Right lung (tissue), 10 donors: ENCODE measurements at places on chromosomes 16 and 17.
A peak's percentile ranks its signal among the peaks of the same experiment; 100 is the strongest.

- DNase-seq: no peak
Observed at GRCh38 chr17:28398280-28398981, 7.6 kb downstream of the SLC46A1 start.

GRCh38 chr16:84391151-84392030 is 23.1 kb downstream of the ATP2C2 start:
- no peak for DNase-seq

- DNase-seq: no peak
Observed at GRCh38 chr17:46010597-46011186, 11.6 kb downstream of the STH start.

DNA sequence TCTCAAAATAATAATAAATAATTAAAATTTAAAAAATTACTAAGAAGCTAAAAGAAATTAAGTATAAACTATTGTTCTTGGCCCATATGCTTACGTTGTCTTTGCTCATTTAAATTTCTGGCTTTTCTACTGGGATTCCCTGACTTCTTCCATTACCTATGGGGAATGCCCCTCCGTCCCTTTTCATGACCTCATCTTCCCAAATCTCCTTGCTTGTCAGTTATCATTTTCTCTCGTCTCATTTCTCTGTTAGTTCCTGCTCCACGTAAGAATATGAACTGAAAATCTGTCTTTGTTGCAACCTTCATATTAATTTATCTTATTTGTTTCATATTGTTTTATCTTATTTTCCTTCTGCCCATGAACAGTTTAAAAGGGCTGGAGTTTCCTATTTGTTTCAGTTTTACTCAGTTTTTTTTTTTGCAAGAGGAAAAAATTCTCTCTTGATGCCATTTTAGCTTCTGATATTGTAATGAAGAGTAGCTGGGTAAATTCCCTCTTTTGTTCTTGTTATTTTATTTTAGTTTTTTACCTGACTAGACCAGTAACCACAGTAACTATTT is 2.5 kb upstream of the DNAJA2 start:
- DNase-seq: no peak

DNA sequence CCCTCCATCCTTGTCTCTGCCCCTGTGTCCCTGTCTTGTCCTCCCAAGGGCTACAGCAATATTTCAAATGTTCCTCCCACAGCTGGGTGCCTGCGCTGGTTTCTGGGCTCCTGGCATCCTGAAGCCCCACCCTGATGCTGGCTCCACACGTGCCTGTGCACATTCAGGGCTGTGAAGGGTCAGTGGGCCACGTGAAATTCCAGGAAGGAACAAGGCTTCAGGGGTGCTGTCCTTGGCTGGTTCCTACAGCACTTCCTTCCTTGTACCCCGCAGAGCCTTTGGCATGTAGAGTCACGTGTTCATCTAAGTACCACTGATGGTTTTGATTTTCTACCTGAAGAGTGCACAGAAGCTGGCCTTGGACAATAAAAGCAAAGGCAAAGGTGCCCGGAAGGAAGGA is 57.7 kb upstream of the NLK start:
- DNase-seq: no peak

GRCh38 chr17:77898521-77899434 is 59.7 kb upstream of the TNRC6C start:
- DNase-seq: no peak

GRCh38 chr17:82863941-82864712 is 24.3 kb upstream of the ZNF750 start:
- no peak for DNase-seq

DNA sequence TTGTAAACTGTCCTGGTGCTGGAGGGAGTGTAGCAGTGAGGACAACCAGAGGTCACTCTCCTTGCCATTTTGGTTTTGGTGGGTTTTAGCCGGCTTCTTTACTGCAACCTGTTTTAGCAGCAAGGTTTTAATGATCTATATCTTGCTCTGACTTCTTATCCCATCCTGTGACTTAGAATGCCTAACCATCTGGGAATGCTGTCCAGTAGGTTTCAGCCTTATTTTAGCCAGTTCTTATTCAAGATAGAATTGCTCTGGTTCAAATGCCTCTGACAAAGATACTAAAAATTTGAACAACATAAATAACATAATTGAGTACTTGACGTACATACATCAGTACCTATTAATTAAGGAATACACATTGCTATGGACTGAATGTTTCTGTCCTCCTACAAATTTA is 93.3 kb upstream of the TOM1L1 start:
- no peak for DNase-seq

- peak; percentile 52 for DNase-seq
Observed at GRCh38 chr17:61551255-61551742, 39.7 kb downstream of the NACA2 start.

- DNase-seq: no peak
Observed at GRCh38 chr17:37735165-37735564, 9.7 kb downstream of the HNF1B start.

- no peak for DNase-seq
Observed at GRCh38 chr16:55634193-55634592, 21.6 kb upstream of the SLC6A2 start.

DNA sequence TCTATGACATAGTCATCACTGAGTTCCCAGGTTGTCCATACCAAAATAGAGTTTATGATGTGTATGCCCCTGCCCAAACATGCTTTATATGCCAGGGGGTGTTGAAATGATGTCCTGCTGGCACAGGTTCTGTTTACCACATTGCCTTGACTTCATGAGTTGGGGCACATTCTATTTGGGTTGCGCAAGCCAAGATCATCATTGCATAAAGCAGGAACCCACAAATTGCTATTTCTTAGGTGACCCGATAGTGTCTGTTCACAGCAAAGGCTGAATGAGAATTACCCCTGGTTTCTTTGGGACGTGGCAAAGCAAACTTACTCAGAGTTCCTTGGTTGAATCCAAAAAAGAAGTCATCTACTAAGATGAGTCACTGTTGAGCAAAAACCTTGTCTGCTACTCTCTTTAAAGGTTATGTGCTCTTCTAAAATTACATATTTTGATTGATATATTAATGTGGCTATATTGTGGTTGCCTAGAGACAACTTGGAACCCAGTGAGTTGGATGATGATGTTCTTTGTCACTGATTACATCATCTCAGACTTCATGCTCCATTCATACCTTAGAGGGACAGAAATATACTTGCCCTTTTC is 912.6 kb upstream of the SOX9 start:
- DNase-seq: no peak

- no peak for DNase-seq
Observed at GRCh38 chr17:82213251-82214011, 789 bp upstream of the CCDC57 start.

- no peak for DNase-seq
Observed at GRCh38 chr16:16025214-16025968, 76.0 kb downstream of the ABCC1 start.

DNA sequence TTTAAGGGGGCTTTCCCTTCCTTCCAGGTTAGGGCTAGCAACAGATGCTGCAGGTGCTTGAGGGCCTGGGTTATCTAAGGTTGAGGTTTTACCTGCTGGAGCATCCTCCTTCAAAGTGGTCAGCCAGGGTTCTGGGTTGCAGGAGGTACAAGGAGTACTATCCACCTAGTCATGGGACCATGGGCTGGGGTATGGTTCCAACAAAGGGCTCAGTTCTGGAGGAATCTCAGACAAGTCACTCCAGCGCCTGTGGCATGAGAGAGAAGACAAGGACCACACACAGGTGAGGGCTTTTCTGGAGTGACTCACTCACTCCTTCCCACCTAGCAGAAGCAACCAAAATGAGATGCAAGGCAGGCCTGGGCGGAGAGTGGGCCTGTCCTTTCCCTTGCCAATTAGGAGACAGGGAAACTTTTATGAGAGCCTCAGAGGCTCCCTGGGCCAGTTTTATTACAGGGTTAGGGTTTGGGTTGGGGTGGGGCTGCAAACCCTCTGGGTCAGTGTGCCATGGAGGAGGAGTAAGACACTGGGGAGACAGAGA is 2.2 kb downstream of the MYO19 start:
- no peak for DNase-seq

DNA sequence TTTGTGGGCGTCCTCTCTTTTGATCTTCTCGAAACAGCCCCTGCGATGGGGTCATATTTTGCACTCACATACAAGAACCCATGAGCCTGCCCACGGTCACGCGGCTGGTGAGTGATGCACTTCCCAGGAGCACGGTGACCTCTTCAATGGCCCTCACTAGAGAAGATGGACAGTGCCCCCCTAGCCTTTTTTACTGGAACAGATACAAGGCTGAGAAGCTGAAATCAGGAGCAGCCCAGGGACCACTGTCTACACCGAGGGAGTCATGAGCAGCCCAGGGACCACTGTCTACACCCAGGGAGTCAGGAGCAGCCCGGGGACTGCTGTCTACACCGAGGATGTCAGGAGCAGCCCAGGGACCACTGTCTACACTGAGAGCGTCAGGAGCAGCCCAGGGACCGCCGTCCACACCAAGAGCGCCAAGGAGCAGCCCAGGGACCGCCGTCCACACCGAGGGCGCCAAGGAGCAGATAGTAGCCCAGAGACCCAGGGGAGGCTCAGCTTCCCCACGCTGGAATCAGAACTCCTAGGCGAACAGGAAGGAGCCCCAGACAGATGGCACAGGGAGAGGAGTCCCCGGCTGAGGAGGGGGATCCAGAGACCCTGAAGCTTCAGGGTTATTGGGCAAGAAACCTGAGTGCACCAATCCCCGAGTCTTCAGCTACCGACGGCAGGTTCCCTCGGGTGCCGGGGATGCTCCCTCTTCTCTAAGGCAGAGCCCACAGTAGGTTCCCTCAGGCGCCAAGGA is 23.7 kb downstream of the ACSF3 start:
- no peak for DNase-seq

DNA sequence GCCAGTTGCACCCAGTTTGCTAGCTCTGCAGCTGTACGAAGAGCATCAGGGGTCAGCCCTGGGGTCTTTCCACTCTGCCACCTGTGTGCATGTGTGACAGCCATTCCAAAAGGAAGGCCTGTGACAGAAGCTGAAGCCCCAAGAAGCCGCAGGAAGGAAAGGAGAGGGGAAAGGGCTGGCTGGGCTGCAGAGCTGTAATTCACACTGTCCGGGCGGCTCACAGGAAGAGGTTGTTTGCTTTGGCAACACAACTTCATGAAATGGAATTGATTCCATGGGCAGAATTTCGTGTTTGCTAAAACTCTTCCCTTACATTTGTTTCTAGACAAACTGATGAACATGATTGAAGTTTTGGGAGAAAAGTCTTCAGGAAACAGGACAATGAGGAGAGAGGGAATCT is 14.8 kb downstream of the TMEM204 start:
- DNase-seq: no peak

GRCh38 chr16:88509749-88510069 is 56.6 kb downstream of the ZFPM1 start:
- no peak for DNase-seq

DNA sequence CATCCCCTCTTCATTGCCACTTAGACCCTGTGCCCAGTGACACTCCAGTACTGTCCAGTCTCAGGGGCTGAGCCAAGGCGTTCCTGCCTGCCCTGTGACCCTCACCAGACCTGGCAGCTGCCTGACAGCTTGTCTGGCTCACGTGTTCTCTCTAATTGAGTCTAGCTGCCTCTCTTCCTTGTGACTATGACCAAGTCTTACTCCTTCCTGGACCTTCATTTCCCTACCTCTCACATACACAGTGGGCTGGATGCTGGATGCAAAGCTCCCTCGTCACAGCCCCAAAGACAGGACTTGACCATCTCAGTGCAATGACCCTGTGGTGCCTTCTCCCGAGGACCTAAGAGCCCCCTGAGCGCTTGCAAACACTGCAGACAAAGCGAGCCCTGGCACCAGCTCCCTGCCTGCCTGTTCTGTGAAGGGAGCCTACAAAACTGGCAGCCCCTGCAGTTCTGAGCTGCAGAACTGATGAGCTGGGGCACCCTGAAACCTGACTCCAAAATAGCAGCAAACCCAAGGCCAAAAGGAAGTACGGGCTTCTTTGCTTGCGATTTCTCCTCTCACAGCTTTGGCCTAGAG is 1.7 kb downstream of the DEXI start:
- DNase-seq: no peak

DNA sequence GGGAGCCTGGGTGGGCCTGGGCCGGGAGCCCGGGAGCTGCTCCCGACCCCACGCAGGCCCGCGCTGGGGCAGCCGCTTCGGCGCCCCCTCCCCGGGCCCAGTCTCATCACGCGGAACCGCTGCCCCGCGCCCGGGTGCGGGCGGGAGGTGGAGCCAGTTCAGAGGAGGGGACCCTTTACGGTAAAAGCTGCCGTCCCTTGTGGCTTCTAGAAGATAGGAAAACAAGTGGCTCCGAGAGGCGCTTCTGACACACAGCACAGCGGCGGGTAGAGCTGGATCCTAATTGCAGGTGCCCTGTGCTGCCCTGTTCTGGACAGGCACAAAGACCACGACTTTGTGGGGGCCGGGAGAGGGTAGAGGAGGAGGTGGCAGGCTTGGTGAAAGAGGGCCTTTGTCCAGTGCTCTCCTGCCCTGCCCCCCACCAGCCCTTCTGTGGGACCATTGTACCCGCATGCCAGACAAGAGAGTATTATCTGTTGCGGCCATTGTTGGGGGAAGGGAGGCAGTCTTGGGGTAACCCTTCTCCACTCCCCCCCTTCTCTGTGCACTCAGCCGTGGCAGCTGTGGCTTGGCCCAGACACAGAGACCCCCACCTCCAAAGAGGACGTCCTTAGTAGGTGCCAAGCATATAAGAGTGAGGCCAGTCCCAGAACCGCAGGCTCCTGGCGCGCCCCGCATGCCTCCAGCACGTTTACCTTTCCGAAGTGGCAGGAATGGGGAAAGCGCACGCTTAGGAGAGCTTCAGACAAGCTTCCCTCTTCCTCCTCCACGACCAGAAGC is 736 bp downstream of the CNP start:
- no peak for DNase-seq

DNA sequence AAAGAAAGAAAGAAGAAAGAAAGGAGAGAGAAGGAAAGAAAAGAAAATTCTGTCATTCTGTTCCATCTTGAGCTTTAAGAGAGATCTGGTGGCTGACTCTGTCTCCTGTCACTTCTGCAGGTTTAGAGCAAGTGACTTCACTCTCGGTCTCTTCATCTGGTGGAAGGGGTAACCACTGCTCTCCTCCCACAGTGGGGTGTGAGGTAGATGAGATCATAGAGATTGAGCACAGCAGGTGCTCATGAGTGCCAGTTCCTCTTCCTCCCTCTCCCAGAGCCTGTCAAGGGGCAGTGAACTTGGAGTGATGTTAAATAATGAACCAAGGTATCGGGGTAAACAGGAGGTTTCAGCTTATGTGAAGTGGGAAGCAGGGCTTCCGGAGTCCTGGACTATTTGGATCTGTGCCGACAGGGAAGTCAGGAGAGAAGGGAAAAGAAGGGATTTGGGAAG is 47.7 kb downstream of the BEAN1 start:
- no peak for DNase-seq

GRCh38 chr17:30095507-30096244 is 20.9 kb upstream of the NSRP1 start:
- no peak for DNase-seq

GRCh38 chr16:27778926-27779570 is 229.1 kb downstream of the KATNIP start:
- DNase-seq: no peak
